ENCODE measurements at places on chromosomes 11 and 22. TPM values are rescaled to one million over a fixed set of nuclear protein-coding genes. Genes with fewer than 3 reads are reported as not detected.

- DNase-seq = no peak
Measured at GRCh38 chr11:107457205-107457557, 444 bp downstream of the CWF19L2 start.

DNA sequence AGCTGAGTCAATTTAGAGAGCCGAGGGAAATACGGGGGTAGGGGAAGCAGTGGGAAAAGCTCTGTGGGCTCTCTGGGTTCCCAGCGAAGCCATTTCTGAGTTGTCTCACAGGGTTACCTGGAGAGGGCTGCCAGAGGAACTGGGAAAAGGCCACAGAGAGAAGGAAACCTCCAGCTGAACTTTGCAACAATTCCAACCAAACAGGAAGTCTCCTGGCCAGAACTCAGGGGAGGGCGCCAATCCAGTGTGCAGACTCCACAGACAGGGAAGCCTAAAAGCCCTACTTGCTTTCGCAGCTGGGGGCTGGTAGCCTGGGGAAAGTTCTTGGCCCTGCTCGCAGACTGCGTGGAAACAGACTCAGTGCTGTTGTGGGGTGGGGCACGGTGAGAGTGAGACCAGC is 23.1 kb upstream of the GNAZ start:
- DNase-seq = no peak

MACROD1 gene
- 42.9 TPM for total RNA-seq

- no peak for DNase-seq
Measured at GRCh38 chr22:22888571-22889353, 1.1 kb downstream of the IGLL5 start.

DNA sequence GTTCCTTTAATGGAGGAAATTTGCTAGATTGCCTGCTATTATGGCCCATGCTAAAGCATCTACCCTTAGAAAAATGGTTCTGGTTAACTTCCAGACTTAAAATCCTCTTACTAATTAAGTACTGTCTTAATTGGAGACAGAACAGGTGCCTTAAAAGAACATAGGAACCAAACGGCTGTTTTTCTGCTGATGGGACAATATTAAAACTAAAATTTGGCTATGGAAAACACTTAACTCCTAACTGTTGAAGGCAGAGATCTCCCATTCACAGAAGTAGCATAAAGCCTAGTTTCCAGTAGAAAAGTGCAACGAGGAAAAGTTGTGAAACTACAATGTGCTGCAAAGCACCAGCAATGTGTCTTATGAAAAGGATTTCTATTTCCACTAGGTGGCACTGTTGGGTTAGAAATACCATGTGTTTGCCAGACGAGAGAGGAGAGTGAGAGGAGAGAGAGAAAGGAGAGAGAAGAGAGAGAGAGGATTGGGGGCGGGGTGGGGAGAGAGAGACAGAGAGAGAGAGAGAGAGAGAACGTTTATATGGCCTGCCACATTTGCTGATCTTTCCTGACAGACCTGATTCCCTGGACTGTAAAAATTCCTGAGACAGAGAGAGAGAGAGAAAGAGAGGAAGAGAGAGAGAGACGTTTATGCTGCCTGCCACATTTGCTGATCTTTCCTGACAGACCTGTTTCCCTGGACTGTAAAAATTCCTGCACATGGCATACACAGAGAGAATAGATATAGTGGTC is 51.5 kb downstream of the FAM181B start:
- peak; percentile 62 for DNase-seq

DNA sequence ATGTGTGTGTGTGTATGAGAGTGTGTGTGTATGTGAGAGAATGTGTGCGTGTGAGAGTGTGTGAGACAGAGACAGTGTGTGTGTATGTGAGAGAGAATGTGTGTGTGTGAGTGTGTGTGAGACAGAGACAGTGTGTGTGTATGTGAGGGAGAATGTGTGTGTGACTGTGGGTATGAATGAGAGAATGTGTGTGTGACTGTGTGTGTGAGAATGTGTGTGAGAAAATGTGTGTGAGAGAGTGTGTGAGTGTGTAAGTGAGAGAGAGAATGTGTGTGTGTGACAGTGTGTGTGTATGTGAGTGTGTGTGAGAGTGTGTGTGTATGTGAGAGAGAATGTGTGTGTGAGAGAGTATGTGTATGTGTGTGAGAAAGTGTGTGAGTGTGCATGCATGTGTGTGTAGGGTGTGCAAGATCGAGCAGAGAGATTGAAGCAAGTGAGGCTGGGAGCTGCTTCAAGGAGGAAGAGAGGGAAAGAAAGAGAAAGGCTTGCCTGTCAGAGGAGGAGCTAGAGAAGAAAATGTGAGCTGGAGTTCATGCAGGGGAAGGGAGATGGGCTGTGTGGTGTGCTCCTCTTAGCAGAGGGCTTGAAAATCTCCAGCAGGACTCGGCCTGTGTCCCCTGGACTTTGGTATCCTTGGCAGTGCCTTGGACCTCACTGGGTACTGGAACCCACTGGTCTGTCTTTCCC is 27.7 kb upstream of the TP53I11 start:
- DNase-seq = no peak

DNA sequence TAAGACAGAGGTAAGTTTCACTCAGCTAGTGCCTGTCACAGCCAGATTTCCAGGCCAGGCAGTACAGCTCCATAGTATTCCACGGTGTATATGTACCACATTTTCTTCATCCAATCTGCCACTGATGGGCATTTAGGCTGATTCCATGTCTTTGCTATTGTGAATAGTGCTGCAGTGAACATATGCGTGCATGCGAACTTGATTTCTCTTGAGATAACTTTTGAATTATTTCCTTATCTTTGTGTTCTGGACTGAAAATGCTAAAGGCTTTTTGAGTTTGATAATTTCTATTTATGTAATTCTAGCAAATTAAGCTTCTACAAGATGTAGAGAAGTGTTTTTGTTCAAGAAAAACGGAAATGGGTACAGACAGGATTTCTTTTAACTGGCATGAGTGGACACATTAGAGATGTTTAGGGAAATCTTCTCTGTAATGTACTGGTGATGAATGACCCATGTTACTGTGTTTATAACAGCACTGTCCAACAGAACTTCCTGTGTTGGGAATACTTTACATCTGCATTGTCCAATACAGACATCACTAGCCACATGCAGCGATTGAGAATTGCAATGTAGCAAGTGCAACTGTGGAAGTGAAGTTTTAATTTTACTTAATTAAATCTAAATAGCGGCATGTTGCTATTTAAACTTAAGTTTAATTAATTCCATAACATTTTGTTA is 151.3 kb downstream of the CADM1 start:
- no peak for DNase-seq

DNA sequence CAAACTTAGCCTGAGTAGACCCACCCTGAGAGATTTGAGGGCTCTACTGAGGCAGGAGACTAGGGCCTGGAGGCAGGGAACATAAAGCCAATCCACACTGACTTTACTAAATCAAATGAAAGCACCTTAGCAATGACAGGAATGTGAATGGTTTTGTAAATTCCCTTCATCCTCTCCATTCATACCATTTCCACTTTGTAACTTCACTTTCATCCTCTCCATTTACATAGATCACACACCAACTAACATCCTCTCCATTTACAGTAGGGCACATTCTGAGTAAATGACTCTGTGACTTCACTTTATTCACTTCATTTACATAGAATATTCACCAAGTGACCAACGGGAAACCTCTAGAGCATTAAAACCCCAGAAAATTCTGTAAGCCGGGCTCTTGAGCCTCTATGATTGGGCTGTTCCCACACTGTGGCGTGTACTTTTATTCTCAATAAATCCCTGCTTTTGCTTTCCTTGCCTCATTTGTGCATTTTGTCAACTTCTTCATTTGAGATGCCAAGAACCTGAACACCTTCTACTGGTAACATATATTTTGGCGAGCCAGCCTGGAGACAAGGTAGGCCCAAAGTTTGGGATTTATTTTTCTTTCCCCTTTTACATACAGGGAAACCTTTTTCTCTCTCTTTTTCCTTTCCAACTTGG is 82.9 kb downstream of the PIWIL4 start:
- no peak for DNase-seq

GRCh38 chr11:4851033-4851432 is 2.0 kb upstream of the OR51S1 start:
- DNase-seq = no peak

FAM111B gene
- total RNA-seq = 7.5 TPM

DNA sequence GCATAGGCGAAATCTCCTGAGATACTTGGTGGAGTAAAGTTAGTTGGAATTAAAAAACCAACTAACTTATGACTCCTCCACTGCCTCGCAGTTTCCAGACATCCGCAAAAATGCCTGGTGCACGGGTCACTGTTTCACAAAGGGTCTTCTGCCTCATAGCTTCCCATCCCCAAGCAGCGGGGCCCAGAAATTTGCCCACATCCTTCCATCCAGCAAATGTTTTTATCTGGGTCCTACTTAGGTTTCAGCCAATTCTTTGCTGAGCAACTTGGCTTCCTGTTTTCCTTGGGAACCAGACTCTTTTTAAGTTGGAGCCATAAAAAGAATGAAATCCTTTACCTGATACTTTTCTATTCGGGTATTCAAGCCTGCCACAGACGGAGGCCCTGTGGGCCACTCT is 36.2 kb downstream of the FZD4 start:
- no peak for DNase-seq

CCDC87 gene
- 0.61 TPM for total RNA-seq

GRCh38 chr11:103537904-103538502 is 428.8 kb downstream of the DYNC2H1 start:
- no peak for DNase-seq

MS4A6E gene
- not detected for total RNA-seq

CDC45 gene
- 54.6 TPM for total RNA-seq

C11orf42 gene
- not detected for total RNA-seq

DNA sequence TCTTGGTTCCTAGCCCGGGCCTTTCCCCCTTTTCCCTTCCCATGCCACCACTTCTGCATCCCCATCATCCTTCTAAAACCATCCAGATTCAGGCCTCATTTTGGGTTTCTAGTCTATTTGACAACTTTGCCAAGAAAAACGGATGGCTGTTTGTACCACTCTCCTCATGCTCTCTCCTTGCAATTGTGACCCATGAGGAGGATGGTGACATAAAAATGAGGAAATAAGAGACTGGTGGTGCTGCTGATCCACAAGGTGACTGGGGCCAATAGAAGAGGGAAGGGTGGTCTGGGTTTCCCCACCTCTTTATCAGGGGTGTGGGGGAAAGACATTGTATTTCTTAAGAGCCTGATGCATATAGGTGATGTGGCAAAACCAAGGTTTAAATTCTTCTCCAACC is 1.0 kb downstream of the MS4A4A start:
- DNase-seq = no peak

TRPM5 gene
- not detected for total RNA-seq

DNA sequence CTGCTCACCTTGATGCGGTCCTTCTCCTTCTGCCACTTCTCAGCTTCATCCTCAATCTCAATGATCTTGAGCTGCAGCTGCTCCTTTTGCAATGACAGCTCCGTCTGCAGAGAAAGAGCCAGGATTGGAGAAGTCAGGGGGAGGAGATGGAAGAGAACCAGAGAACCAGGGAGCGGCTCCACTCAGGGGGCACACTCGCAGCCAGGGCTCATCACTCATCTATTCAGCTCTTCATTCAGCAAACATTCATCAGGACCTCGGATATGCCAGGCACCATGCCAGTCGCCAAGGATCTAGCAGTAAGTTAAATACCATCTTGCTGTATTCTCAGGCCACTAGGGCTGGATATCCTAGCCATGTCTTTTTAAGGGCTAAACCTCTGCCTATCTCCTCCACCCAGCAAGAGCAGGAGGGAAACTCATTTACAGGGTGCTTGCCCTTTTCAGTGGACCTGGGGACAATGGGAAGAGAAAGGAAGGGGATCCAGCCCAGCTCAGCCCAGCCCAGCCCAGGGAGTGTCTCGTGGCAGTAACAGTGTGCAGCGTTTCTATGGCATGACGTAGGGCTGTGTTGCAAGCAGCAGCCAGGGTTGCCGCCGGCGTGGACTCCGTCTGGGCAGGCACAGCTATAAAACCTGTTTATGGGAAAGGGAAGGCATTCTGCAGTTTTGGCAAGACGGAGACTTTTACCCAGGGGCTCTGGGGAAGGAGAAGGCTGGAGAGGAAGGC is 9.4 kb downstream of the TRIM29 start:
- DNase-seq = no peak

GRCh38 chr22:39777716-39778454 is 115.7 kb downstream of the ENTHD1 start:
- no peak for DNase-seq

DNA sequence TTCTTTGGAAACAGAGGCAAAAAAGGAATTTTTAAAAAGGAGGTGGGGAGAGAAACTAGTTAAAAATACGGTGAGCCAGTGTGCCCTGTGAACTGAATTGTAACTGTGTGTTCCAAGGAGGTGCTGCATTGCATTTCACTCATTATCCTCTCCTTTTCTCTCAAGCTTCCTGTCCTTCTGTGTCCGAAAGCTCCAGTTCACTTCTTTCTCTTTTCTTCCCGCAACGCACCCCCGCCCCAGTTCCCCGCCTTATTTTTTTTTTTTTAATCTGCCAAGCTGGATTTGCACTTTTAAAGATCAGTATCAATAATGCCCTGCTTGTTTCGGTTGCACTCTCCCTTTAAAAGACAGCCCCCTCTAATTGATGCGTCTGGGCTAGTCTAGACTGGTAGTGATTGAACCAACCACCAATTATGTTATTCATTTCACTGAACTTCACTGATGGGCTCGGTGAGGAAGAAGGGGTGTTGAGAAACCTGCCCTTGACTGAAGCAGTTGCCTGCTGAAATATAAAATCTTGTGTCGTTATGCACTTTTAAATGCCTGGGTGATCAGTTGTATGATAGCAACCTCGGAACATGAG is 18.5 kb downstream of the BLID start:
- DNase-seq = no peak

- peak; percentile 22 for DNase-seq
Measured at GRCh38 chr11:96486890-96487611, 97.2 kb downstream of the JRKL start.

DNA sequence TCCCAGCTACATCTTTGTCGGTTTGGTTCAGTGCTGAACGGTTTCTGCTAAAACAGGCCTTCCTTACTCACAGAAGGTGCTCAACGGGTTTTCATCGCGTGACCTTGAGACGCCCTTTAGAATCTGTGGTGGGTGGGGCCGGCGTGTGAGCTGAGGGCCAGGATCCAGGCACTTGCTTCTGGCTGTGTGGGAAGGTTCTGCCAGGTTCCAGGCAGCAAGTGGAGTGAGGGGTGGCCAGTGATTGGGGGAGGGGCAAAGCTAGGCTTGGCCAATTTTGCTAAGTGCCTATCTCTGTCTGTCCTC is 35.2 kb downstream of the KCNJ4 start:
- DNase-seq = no peak

DNA sequence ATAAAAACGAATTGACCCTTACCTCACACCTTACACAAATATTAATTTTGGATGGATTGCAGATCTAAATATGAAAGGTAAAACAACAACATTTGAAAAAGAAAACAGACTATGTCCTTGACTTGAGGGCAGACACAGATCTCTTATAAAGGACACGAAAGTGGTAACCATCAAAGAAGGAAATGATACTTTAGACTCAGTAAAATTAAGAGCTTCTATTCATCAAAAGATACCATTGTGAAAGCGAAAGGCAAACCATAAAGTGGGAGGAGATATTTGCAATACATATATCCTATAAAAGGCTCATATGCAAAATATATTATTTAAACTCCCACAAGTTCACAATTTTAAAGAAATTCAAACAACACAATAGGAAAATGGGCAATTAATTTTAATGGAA is 5.0 kb downstream of the HEPACAM start:
- DNase-seq = no peak
